Right cardiac atrium (tissue), 5 donors: ENCODE measurements at places on chromosomes 12 and 14. TPM values are rescaled to one million over a fixed set of nuclear protein-coding genes. Genes with fewer than 3 reads are reported as not detected.

GRCh38 chr14:30519961-30520360 lies 39.0 kb upstream of the G2E3 start:
- DNase-seq: no peak

- no peak for DNase-seq
Observed at GRCh38 chr12:52402873-52403540, 3.1 kb downstream of the KRT82 start.

PRH2 gene
- polyA plus RNA-seq: not detected

DNA sequence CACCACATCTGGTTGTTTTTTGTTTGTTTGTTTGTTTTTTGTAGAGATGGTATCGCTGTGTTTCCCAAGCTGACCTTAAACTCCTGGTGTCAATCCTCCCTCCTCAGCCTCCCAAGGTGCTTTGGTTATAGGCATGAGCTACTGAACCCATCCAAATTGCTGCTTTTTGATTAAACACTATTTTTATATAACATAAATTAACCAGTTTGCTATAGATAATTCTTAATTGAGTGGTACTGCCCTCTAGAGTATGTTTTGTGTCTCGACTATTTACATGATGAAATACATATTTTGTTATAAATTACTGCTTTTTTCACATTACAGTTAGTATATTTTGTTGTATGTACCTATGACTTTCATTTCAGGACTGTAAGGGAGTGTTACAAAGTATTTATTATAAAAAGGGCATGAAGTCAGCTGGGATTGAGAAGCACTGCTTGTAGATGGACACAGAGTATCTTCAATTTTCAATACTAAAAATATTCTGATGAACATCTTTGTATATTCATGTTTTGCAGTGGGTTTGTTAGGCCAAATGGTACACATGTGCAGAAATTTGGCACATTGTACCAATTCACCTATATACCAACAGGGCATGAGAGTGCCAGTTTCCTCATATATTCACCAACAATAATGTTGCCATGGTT lies 14.9 kb upstream of the SCAF11 start:
- no peak for DNase-seq

SELPLG gene
- 1.9 TPM for polyA plus RNA-seq

LAG3 gene
- polyA plus RNA-seq: 0.57 TPM

C14orf132 gene
- 2.9 TPM for polyA plus RNA-seq

PKP2 gene
- 84.6 TPM for polyA plus RNA-seq

PTPRO gene
- polyA plus RNA-seq: 0.20 TPM

BMP4 gene
- polyA plus RNA-seq: 8.0 TPM

DNA sequence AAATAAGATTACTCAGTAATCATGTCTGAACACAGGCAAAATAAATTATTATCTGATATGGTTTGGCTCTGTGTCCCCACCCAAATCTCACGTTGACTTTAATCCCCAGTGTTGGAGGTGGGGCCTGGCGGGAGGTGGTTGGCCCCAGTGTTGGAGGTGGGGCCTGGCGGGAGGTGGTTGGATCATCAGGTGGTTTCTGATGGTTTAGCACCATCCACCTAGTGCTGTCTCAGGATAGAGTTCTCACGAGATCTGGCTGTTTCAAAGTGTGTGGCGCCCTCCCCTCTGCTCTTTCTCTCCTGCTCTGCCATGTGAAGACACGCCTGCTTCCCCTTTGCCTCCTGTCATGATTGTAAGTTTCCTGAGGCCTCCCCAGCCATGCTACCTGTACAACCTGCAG lies 18.1 kb downstream of the DHRS2 start:
- no peak for DNase-seq

GRCh38 chr12:49131894-49132461 lies 783 bp upstream of the TUBA1B start:
- DNase-seq: no peak

DNA sequence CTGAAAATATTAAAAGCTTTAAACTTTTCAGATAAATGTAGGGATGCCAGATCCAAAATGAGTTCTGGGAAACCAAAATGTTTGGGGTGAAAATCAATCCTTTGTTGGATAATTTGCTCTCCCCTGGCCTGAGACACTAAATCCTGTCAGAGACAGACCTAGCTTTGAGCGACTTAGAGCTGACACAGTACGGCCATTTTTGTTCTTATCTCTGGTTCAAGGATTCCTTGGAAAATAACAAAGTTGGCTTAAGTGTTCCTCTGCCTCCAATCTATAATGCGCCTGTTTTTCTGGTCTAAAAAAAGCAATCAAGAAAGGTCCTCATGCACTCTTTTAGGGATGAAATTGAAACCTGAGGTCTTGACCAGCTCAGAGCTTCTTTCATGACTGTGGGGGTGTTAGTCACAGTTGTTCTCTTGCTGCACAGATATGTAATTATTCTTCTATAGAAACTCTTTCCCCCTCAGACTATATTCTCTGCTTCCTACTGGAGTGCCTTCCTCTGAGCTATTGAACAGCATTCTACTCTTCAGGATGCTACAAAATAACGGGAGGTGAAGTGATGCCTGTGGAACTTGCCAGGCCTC lies 52.3 kb upstream of the EGLN3 start:
- DNase-seq: no peak

TMTC2 gene
- 1.6 TPM for polyA plus RNA-seq

MAP1LC3B2 gene
- polyA plus RNA-seq: 2.9 TPM
